WERI-Rb-1 (cell line): ENCODE measurements at places on chromosomes 13 and 19.

DNA sequence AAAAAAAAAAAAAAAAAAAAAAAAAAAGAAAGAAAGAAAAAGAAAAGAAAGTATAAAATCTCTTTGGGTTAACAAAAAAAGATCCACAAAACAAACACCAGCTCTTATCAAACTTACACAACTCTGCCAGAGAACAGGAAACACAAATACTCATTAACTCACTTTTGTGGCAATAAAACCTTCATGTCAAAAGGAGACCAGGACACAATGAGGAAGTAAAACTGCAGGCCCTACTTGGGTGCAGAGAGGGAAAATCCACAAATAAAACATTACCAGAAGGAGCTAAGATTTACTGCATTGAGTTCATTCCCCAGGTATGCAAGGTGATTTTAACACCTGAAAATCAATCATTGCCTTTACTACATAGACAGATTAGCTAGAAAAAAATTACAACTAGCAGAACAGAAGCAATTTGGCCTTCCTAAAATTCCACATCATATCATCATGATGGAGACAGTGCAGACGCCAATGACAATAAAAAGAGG lies 9.6 kb upstream of the CEACAM5 start:
- DNase-seq = no peak

GRCh38 chr19:2594319-2594718 lies 108.2 kb downstream of the GNG7 start:
- DNase-seq = no peak

- peak; percentile 35 for DNase-seq
Measured at GRCh38 chr13:39144941-39145533, 106.8 kb downstream of the NHLRC3 start.

DNA sequence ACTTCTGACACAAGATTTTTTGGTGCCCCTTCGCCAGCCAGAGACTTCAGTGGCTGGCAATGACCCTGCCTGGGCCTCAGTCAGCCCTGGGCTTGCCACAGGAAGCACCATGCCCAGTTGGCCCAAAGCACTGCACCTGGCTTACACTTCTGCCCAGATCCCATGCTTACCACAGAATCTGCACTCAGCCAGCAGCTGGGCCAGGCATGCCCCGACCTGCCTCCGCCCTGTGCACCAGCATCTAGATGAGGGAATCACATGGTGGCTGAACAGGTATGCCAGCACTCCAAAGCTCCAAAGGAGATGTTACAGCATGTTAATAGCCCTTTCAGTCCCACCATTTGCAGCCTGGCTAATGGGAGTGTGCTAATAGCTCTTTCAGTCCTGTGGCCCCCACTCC lies 690.9 kb downstream of the SLITRK6 start:
- DNase-seq = peak; percentile 36

- no peak for DNase-seq
Measured at GRCh38 chr13:26606631-26607030, 49.1 kb downstream of the WASF3 start.

GRCh38 chr19:6473647-6474046 lies 7.9 kb downstream of the DENND1C start:
- DNase-seq = no peak

DNA sequence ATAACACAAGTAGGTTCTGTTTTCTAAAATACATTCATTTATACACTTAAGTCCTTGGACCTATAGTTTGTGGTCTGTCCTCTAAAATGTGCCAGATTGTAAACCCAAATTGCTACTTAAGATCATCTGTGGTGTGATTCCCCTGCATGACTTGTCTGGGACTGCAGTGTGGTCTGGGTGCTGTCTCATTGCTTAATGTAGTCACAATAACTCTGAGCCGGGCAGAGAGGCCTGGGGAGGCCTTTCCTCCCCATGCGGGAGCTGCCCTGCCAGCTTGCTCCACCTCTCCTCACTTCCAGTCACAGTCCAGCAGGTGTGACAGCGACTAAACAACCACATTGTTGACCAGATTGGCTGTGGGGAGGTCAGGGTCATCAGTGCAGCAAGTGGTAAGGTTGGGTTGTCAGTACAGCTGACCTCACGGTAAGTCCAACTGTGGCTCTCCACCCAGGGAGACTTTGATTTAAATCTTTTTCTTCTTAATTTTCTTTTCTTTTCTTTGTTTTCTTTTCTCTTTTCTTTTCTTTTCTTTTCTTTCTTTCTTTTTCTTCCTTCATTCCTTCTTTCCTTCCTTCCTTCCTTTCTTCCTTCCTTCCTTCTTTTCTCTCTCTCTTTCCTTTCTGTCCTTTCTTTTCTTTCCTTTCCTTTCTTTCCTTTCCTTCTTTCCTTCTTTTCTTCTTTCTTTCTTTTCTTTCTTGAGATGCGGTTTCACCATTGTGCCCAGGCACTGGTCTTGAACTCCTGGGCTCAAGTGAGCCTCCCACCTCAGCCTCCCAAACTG lies 4.4 kb upstream of the TUBA3C start:
- no peak for DNase-seq

DNA sequence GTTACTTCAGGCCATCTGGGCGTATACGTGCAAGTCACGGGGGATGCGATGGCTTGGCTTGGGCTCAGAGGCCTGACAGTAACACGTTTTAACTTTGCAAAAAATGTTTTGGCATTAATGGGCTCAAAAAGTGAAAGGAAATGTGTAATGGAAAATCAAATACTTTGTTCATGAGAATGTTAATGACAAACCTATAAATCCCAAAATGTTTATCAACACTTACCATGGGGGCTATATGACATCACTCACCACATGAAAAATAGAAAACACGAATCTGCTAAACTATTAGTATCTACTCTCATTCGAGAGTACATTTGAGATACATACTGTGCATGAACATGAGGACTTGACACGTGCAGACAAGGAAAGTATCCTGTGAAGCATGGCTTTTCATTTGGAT lies 91.7 kb downstream of the FAM216B start:
- no peak for DNase-seq

GRCh38 chr13:113971471-113972231 lies 2.2 kb downstream of the C13orf46 start:
- no peak for DNase-seq

DNA sequence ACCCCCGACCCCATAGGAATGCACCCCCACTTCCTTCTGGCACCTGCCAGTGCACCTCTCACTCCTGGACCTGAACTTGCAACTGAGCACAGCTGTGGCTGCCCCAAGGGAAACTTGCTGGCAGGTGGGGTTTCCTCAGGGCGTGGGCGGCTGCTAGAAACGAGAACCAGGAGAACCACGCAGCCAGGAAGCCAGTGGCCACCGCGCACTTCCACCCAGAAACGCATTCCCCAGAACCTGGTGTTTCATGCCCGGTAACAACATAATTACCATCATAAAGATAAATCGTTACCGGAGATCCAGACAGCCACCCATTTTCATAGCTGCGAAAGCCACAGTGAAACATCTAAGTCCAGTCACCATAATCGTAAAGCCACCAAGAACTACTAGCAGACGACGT lies 75.2 kb upstream of the C13orf46 start:
- no peak for DNase-seq

- DNase-seq = no peak
Measured at GRCh38 chr13:40564342-40565001, 102.0 kb downstream of the FOXO1 start.

DNA sequence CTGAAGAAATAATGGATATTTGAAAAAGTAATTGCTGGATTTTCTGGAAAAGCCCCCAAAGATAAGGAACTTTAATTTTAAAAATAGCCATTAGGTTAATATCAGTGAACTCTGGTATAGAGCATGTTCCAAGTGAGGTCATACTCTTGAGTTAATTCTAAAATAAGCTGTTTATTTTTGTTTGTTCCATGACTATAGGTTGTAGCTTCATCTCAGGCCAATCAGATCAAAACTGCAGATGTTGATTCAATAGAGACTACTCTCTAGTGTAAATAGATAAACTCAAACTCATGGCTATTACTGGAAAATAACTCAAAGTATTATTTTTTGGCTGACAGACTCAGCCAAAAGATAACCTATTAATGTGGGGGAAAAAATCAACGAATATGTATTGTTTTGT lies 815.1 kb downstream of the DIAPH3 start:
- no peak for DNase-seq

DNA sequence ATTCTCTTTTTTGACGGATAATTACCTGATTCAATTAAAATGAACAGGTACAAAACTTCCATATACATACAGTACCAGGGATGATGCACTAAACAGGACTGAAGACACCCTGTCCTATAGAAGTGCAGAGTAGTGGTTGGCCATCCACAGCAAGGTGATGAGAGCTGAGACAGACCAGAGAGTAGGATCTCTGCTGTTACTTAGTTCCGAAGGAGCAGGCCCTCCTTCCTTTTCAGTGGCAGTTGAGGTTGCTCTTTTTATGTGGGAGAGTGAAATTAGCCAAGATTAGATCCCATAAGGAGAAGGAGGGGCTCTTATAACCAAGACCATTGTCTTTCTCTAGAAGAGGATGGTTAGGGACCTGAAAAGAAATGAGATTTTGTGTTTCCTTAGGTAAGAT lies 4.0 kb downstream of the PDS5B start:
- DNase-seq = no peak

- DNase-seq = no peak
Measured at GRCh38 chr19:51552996-51553725, 17.9 kb upstream of the ZNF175 start.

GRCh38 chr13:35987572-35988513 lies 143.3 kb downstream of the DCLK1 start:
- no peak for DNase-seq

- no peak for DNase-seq
Measured at GRCh38 chr13:100961186-100961585, 286.6 kb upstream of the TMTC4 start.

- no peak for DNase-seq
Measured at GRCh38 chr19:39007096-39007495, 25.3 kb downstream of the FBXO27 start.

- DNase-seq = peak; percentile 20
Measured at GRCh38 chr13:44854313-44855060, 134.8 kb downstream of the NUFIP1 start.

GRCh38 chr13:101416181-101417042 lies at the start of gene NALCN:
Gene NALCN (minus strand): TSS chr13:101416508. CDS start chr13:101399126, 17,382 bp downstream.
- peak; percentile 58 for DNase-seq

GRCh38 chr19:8004723-8005513 lies 523 bp downstream of the ELAVL1 start:
- no peak for DNase-seq

DNA sequence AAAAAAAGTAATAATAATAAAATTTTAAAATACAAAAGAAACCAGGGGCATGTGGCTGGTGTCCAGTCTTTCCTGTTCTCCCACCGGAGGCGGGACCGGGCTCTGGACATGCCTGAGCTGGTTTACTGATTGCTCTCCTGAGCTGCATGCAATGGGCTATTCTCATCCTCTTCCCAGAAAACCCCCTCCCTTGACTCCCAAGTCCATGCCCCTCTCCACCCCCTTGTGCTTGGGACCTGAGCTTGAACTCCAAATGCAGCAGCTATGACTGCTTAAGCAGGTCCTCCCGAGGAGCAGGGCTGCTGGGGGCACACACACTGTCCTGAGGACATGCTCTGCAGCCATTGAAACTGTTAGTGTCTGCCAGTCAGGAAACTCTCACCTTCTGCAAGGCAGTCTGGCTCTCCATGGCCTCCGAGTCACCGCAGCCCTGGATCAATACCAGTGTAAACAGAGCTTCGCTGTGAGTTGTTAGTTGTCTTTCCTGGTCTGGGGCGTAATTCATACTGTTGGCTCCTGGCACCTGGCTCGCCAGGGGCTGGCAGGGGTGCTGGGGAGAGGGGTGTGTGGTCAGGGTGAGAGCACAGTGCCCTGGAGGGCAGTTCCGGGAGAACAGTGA lies 41.6 kb upstream of the CHST8 start:
- no peak for DNase-seq

GRCh38 chr19:46813839-46814358 lies 25.5 kb upstream of the SLC1A5 start:
- DNase-seq = no peak

DNA sequence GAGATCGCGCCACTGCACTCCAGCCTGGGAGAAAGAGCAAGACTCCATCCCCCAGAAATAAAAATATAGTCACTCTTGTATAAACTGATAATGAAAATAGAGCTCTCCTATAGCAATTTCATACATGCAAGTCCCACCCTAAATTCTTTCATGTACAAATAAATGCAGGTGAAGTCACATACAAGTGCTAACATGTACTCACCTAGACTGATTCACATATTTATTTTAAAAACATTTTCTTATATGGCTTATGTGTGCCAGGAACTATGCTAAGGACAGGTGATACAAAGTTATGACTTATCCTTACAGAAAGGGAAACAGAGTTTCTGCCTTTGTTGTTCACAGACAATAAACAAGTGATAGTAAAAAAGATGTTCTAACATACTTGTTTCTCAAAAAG lies 32.0 kb downstream of the USP12 start:
- no peak for DNase-seq

DNA sequence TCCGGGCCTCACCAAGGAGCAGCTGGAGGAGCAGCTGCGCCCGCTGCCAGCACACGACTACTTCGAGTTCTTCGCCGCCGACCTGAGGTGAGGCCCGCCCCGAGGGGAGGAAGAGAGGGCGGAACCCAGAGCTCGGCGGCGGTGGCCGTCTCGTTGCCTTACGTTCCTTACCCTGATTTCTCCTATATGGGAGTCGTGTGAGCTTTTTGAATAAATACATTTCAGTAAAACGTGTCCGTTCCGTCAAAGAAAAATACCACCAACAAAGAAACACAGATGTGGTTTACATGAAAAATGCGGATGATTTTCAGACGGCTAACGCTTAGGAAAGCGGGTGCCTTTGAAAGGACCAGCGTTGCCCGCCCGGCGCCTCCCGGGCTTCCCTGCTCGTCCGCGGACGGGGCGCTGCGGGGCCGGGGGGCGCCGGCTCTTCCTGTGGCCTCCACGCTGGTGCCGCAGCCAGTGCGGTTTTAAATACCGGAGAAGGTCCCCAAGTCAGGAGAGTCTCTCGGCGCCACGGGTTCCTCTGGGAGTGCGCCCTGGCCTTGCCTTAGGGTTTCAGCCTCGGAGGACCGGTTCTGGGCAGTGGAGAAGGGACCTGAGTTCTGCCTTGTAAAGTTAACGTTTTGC lies 755 bp downstream of the UPF3A start:
- peak; percentile 58 for DNase-seq

- no peak for DNase-seq
Measured at GRCh38 chr13:99866781-99867180, 104.8 kb downstream of the ZIC5 start.

GRCh38 chr19:35290381-35291127 lies 1.4 kb upstream of the MAG start:
- DNase-seq = no peak

DNA sequence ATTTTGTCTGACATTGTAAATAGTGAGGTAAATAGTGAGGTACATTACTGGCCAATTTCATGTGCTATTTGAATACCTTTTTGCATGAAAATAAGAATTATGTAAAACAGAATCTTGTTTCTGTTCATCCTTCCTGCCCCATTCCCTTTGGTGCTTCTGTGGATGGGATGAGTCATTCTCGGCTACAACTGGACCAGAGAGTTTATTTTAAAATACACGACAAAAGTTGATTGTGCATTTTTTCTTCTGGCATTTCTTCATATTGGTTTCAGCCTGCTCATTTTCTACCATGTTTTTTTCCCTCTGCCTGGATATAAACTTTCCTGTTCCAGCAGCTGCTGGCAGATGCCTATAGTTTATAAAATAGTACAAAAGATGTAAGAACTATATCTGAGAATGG lies 107.5 kb downstream of the CYSLTR2 start:
- DNase-seq = no peak
